ENCODE measurements at places on chromosomes 7 and 10. TPM values are rescaled to one million over a fixed set of nuclear protein-coding genes. Genes with fewer than 3 reads are reported as not detected.

DNA sequence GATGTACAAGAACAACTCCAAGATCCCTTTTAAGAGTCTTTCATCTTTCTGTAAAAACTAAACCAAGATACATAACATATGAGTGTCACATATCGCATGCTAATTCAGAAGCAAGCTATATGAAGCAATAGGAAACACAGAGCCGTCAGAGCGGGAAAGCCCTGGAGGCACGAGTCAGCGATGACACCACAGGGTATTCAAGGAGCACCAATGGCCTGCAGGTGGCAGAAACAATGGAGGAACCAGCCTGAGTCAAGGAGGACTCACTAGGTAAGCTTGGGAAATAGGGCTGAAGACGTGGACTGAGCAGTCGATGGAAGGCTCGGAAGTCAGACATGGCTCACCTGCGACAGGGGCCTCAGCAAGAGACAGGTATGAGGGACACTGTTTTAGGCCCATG, 214.4 kb downstream of the FAM107B start:
- H3K36me3 ChIP-seq: peaks cover 65% of the 10 kb centered on the region
- no peaks in the 10 kb centered on the region for H3K27me3 ChIP-seq
- peak overlapping the region; percentile 46 for H3K4me3 ChIP-seq
- peak overlapping the region; percentile 95 for H3K27ac ChIP-seq

DNA sequence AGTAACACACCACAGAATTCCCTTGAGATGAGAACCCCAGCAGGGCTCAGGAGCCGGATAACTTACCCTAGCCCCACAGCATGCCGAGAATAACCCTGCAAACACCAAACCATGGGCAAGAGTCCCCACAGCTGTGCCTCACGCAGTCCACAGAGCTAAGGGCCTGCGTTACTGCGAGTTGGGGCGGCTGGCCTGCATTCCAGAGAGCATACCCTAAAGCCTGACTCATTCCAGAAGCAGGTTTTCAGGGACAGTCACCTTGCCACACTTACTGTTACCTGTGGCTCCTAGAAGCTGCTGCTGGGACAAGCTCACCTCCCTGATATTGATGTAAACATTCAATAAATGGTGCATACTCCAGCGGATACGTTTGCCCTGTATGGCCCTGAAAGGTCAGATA, 18.6 kb downstream of the FGFR2 start:
- no peak overlapping the region for H3K27ac ChIP-seq
- H3K36me3 ChIP-seq: no peaks in the 10 kb centered on the region
- DNase-seq: no peak
- no peak overlapping the region for H3K4me3 ChIP-seq

Gene OR9A2
- not detected for total RNA-seq

- H3K27me3 ChIP-seq: no peaks in the 10 kb centered on the region
- no peak for DNase-seq
- no peak overlapping the region for H3K27ac ChIP-seq
- H3K36me3 ChIP-seq: no peaks in the 10 kb centered on the region
Measured at GRCh38 chr10:46091080-46091827, 45.2 kb upstream of the MSMB start.

- DNase-seq: no peak
- H3K36me3 ChIP-seq: no peaks in the 10 kb centered on the region
- no peak overlapping the region for H3K27ac ChIP-seq
Measured at GRCh38 chr7:55200441-55200840, 164.7 kb upstream of the LANCL2 start.

Gene NAT16
- total RNA-seq: not detected

Gene LLCFC1
- total RNA-seq: not detected

Gene SLC18A3
- not detected for total RNA-seq

DNA sequence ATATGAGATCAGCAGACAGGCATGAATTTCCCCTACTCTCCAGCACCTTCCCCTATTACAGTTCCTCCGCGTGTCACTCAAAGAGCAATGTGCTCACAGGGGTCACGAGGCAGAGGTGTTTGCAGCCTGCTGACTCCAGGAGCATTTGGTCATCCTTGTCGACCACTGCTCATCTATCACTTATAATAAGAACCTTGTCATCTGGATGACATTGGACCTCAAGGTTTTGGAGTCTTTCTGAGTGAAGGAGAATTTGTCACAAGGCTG, 32.9 kb upstream of the PLPP4 start:
- no peaks in the 10 kb centered on the region for H3K4me1 ChIP-seq
- peaks cover 2% of the 10 kb centered on the region for H3K27me3 ChIP-seq
- H3K27ac ChIP-seq: no peak overlapping the region

Gene TMEM196
- total RNA-seq: not detected

Gene PRSS2
- total RNA-seq: not detected

Gene SLC13A1
- not detected for total RNA-seq

DNA sequence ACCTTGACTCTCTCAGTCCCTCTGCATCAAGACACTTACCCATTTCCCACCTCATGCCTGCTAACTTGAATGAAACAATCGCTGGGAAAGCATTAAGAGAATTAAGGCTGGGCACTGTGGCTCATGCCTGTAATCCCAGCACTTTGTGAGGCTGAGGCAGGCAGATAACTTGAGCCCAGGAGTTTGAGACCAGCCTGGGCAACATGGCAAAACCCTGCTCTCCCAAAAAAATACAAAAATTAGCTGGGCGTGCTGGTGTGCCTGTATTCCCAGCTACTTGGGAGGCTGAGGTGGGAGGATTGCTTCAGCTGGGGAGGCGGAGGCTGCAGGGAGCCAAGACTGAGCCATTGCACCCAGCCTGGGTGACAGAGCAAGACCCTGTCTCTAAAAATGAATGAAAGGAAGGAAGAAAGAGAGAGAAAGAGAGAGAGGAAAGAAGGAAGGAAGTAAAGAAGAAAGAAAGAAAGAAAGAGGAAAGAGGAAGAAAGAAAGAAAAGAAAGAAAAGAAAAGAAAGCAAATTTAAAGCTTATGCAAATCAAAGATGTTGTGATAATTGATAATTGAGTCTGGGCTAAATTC, 646 bp downstream of the SERPINE1 start:
- H3K4me3 ChIP-seq: peak overlapping the region; percentile 59
- peaks cover 57% of the 10 kb centered on the region for H3K27me3 ChIP-seq
- H3K4me1 ChIP-seq: peaks cover 43% of the 10 kb centered on the region
- H3K27ac ChIP-seq: no peak overlapping the region

GRCh38 chr10:16297642-16298041, 139.2 kb upstream of the PTER start:
- H3K4me1 ChIP-seq: no peaks in the 10 kb centered on the region
- no peaks in the 10 kb centered on the region for H3K36me3 ChIP-seq
- H3K27ac ChIP-seq: no peak overlapping the region

GRCh38 chr7:38123494-38123893, 54.6 kb upstream of the STARD3NL start:
- DNase-seq: no peak
- no peak overlapping the region for H3K4me3 ChIP-seq
- peaks cover 13% of the 10 kb centered on the region for H3K27me3 ChIP-seq
- no peak overlapping the region for H3K27ac ChIP-seq

DNA sequence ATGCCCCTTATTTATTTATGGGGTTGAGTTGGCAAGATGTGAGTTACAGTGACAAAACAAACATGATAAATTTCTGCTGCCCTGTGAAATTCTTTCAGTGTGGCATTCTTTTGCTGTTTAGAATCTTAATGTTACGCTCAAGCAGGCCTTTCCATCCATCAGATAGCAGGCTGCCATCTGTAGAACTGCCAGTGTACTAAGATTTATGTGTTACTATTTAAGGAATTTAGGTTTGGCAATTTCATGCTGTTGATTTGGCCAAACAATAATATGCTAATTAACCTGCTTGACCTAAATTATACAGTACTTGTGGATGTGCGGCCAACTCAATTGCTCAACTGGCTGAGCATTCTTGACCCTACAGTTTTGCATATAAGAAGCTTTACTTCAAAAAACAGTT, 477.7 kb upstream of the TPK1 start:
- H3K36me3 ChIP-seq: no peaks in the 10 kb centered on the region
- no peaks in the 10 kb centered on the region for H3K4me1 ChIP-seq
- no peak overlapping the region for H3K27ac ChIP-seq

Gene NOM1
- 22.8 TPM for total RNA-seq

- no peaks in the 10 kb centered on the region for H3K27me3 ChIP-seq
- peak overlapping the region; percentile 80 for H3K4me3 ChIP-seq
- peaks cover 92% of the 10 kb centered on the region for H3K4me1 ChIP-seq
- no peak for DNase-seq
- H3K27ac ChIP-seq: peak overlapping the region; percentile 89
- peaks cover 88% of the 10 kb centered on the region for H3K36me3 ChIP-seq
Measured at GRCh38 chr7:130943336-130943901, 209.4 kb upstream of the KLF14 start.

DNA sequence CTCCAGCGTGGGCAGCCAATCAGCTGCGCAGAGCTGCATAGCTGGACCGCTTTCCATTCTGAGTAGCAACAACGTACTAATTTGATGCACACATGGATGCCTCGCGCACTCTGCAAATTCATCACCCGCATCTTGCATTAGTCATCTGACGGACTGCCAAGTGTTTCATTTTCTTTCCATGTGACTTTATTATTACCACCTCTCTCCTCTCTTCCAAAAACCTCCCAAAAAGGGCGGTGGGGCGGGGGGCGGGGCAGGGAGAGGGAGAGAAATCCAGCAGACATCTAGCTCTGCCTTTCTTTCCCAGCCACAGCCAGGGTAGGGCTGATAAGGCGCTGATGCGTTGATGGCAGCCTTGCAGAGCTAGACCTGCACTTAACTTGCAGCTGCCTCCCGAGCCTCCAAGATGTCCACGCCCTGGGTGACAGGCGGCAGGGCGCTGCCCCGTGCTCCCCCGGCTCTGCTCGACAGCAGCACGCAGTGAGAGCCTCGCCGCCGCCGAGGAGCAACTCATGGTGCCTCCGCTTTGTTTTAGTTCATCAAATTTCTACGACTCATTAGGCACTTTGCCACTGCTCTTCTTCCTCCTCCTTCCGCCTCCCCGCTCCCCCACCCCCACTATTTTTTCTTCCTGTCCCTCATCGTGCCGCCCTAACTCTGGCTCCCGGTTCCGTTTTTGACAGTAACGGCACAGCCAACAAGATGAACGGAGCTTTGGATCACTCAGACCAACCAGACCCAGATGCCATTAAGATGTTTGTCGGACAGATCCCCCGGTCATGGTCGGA, 147.3 kb downstream of the CELF2 start:
- H3K4me1 ChIP-seq: peaks cover 32% of the 10 kb centered on the region
- H3K36me3 ChIP-seq: peaks cover 18% of the 10 kb centered on the region
- H3K27me3 ChIP-seq: no peaks in the 10 kb centered on the region

DNA sequence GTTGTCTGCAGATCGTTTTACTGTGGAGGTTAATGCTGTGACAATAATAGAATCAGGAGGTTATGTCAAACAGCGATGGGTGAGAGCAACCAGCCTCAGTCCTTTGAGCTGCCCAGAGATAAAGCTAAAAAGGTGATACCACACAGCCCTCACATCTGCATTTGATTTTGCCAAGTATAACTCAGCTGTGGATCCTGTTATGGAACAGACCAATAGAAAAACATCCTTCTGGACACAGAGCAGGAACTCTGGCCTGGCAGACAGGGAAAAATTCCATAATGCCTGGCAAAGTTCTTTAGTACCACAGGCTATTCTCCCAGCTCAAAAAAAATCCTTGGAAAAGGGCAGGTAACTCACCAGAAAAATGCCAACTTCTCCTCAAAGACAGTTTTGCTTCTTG, 87.1 kb upstream of the PDLIM1 start:
- no peak for DNase-seq
- H3K4me1 ChIP-seq: peaks cover 5% of the 10 kb centered on the region
- no peaks in the 10 kb centered on the region for H3K36me3 ChIP-seq
- no peak overlapping the region for H3K4me3 ChIP-seq

- no peak for DNase-seq
- peaks cover 6% of the 10 kb centered on the region for H3K27me3 ChIP-seq
- peaks cover 7% of the 10 kb centered on the region for H3K4me1 ChIP-seq
Measured at GRCh38 chr7:150420242-150420641, 30.2 kb upstream of the GIMAP8 start.

GRCh38 chr7:69625798-69626197, 27.5 kb downstream of the AUTS2 start:
- no peaks in the 10 kb centered on the region for H3K27me3 ChIP-seq
- no peak for DNase-seq

DNA sequence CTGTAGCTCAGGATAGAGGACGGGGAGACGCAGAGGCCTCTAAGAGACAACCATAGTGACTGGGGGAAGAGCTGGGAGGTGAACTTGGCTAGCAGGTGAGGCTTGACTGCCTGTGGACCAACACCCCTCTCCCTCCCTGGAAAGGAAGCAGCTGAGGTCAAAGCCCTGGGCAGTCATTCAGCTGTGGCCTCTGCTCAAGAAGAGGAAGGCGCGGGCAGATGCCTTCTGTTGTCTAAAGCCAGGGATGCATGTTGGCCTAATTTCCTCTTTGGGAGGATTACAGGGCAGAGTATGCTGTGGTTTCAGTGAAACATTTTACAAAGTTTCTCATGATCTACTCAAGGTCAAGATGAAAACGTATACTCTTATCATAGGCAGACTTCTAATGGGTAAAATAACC, 327.1 kb downstream of the PRPF18 start:
- H3K27ac ChIP-seq: no peak overlapping the region
- no peak for DNase-seq
- no peaks in the 10 kb centered on the region for H3K36me3 ChIP-seq
- H3K4me1 ChIP-seq: no peaks in the 10 kb centered on the region
- H3K4me3 ChIP-seq: no peak overlapping the region

Gene HOXA4
- not detected for total RNA-seq

- no peak overlapping the region for H3K4me3 ChIP-seq
- H3K36me3 ChIP-seq: no peaks in the 10 kb centered on the region
- no peaks in the 10 kb centered on the region for H3K4me1 ChIP-seq
- H3K27ac ChIP-seq: no peak overlapping the region
- no peak for DNase-seq
Measured at GRCh38 chr7:127209886-127210285, 42.9 kb downstream of the GRM8 start.

DNA sequence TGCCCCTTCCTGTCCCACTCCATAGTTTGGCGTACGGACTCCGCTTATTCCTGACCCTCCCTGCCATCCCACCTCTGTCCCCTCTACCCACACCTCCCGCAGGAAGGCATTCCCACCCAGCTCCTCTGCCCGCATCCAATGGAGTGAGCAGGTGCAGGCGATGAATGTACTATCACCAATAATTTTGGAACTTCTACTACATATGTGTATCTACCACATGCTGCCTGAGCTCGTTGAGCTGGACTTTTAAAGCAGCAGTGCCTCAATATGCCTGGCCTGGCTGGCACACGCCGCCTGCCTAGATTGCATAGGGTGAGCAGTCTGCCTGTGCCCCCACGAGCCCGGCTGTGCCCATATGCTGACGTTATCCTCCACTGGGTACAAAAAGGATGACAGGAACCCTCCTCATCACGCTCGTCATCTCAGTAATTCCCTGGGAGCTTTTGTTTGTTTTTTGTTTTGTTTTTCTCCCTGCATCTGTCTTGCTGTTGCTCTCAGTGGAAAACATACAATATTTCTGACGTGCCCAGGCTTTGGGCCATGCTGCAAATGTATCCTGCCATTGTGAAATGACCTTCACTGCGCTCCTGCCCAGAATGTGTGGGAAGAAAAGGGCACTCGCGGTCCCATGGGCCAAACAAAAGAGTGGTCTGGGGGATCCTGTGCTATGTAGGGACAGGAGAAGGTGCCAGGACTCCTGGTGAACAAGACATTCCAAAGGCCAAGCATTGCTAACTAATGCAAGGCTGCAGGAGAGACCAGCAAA, 302.8 kb downstream of the PTPRN2 start:
- no peaks in the 10 kb centered on the region for H3K4me1 ChIP-seq
- DNase-seq: no peak
- no peaks in the 10 kb centered on the region for H3K36me3 ChIP-seq
- no peak overlapping the region for H3K27ac ChIP-seq
